H9 (cell line): ENCODE measurements at places on chromosomes 7 and 10.

DNA sequence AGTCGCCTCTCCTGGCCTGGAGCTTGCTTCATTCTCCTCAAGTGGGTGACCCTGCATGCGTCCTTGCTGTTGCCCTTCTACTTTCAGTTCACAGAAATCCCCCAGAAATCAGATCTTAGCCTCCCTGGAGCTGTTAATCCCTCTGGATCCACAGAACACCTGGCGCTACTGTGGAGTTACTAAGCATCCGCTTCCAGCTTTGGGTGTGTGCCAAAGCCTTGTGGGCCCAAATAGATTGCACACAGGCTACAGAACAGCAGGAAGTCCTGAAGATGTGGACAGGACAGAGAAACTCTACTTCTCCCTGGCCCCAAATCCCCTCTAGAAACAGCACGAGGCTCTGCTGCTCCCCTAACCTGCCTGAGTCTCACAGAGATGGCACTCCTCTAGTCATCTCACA lies 36.6 kb upstream of the PDLIM1 start:
- no peak for DNase-seq

GRCh38 chr10:33612116-33612515 lies 277.6 kb upstream of the NRP1 start:
- no peak for DNase-seq

GRCh38 chr7:131501422-131501821 lies 55.0 kb downstream of the PODXL start:
- DNase-seq: no peak

DNA sequence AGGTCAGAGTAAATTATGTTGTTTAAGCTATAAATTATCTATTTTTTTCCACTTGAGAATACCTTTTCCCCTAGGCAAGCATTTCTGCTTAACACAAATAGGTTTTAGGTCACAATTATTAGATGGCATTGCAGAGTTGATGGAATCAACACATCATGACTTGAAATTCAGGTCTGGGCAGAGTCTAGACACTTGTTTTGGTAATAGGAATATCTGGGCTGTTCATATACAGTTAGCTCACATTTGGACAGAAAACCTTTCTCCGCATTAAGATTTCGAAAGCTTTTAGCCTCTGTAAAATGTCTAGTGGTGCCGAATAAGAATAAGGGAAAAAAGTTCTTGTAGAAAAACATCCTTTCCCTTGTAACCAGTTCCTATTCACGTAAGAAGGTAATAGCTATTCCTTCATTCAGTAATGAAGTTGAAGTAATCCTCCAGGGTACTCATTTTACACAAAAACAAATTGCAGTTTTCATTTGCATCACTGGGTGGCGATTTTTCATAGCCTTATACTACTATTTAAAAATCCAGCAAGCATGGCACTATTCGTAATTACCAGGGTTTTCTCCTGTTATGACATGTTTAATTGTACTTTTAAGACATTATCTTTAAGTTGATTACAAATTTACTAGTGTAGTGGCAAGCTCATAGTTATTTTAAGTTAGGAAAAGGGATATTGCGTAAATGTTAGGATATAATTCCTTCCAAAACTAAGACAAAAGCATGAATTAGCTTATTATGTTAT lies 37.0 kb downstream of the RPA3 start:
- DNase-seq: no peak
